ENCODE measurements at places on chromosomes 1 and 21. TPM values are rescaled to one million over a fixed set of nuclear protein-coding genes. Genes with fewer than 3 reads are reported as not detected.

LCE2B gene
- total RNA-seq, result not detected

CFHR1 gene
- total RNA-seq, result 0.81 TPM

FNDC10 gene
- 10.8 TPM for total RNA-seq

WNT4 gene
- not detected for total RNA-seq

GNG12 gene
- total RNA-seq, result 200 TPM

Data from cardiac atrium fibroblast (primary cell).